Stimulated activated CD4-positive, alpha-beta T cell treated with anti-CD3 and anti-CD28 coated beads, TNF-alpha, amount 100 ng/mL, for 1 hour (primary cell): ENCODE measurements at places on chromosomes 1 and 21.

GRCh38 chr1:58657082-58657481 lies 42.8 kb downstream of the MYSM1 start:
- no peak for DNase-seq

DNA sequence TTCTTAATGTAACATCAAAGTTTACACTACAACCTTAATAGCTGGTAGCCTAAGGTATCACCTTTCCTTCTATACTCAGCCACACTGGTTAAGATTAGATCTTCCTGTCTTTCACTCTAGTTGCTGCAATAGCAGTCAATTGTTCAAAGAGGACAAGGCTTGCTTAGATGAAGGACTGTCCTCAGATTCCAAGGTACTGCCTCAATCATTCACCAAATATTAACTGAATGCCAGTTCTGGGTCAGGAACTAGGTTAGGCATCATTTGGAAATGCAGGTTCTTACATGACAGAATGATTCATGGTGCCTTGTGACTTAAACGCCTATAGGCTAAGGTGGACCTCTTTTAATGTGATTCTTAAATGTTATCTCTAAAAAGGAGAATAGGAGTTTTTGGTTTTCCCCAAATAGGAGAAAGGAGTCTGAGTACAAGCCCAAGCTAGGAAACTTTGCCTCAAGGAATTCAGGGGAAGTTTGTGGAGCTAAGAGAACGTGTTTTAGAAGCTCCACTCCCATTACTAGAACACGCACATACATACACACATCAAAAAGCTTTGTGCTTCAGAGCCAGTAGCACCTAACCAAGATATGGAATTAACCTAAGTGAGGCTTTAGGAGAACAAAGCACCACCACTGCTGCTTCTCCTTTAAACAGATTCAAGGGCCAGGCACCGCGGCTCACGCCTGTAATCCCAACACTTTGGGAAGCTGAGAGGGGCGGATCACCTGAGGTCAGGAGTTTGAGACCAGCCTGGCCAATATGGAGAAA lies 8.5 kb upstream of the WDR47 start:
- no peak for DNase-seq

DNA sequence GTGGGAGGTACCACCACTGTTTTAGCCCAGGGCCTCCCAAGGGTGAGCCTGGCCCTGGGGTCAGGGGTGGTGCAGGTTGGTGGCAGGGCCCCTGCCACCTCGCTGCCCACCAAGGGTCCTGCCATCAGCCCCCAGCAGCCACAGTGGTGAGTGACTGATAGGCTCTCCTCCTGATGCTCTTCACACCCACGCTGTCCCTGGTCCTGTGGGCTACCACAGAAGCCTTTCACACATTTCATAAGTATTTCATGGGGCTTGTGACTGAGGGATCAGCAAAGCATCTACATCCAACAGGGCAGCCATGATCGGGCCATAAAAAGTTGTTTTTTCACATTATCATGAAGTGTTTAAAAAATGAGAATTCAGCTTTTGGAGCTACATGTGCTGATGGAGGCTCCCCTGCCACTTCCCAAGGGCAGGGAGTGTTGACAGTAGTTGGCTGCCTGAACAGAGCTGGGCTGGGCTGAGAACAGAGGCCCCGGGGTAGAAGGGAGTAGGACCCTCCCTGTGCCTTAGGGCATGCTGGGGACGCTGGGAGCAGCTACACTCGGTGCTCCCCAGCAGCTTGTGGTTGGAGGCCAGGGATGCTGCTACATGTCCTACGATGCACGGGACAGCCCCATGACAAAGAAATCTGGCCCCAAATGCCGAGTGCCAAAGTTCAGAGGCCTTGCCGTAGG lies 73.1 kb upstream of the TMEM51 start:
- no peak for DNase-seq

- DNase-seq = no peak
Observed at GRCh38 chr1:194538453-194538852, 1352.0 kb upstream of the B3GALT2 start.

DNA sequence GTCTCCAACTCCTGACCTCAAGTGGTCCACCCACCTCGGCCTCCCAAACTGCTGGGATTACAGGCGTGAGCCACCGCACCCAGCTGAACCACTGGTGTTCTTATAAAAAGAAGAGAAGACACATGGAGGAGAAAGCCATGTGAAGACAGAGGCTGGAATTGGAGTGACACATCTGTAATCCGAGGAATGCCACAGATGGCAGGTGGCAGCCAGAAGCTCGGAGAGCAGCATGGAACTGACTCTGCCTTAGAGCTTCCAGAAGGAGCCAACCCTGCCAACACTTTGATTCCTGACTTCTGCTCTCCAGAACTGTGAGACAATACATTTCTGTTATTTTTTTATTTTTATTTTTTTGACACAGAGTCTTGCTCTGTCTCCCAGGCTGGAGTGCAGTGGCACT lies 59.0 kb upstream of the ATP2B4 start:
- no peak for DNase-seq

DNA sequence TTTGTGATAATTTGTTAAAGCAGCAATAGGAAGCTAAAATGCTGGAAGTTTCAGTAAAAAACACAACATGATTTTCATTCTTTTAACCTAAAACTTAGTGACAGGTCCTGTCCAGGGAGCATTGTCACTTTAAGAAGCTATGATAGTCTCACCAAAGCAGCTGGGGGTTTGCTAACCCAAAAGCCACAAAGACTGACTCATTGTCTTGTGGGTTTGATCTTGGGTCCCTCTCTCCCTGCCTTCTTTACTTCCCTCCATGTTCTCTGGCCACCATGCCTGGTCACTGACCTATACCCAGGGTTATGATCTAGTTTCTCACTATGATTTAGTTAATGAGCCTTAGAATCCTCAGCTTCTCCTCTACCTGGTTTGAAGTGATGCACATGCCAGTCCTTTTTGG lies 213.5 kb upstream of the PTGFR start:
- DNase-seq = no peak

GRCh38 chr1:10509809-10510509 lies 35.2 kb downstream of the PEX14 start:
- no peak for DNase-seq

GRCh38 chr1:153540394-153541361 lies at the start of gene S100A5:
Gene S100A5 (minus strand): TSS chr1:153540934. CDS start chr1:153540191, 743 bp downstream.
- no peak for DNase-seq

DNA sequence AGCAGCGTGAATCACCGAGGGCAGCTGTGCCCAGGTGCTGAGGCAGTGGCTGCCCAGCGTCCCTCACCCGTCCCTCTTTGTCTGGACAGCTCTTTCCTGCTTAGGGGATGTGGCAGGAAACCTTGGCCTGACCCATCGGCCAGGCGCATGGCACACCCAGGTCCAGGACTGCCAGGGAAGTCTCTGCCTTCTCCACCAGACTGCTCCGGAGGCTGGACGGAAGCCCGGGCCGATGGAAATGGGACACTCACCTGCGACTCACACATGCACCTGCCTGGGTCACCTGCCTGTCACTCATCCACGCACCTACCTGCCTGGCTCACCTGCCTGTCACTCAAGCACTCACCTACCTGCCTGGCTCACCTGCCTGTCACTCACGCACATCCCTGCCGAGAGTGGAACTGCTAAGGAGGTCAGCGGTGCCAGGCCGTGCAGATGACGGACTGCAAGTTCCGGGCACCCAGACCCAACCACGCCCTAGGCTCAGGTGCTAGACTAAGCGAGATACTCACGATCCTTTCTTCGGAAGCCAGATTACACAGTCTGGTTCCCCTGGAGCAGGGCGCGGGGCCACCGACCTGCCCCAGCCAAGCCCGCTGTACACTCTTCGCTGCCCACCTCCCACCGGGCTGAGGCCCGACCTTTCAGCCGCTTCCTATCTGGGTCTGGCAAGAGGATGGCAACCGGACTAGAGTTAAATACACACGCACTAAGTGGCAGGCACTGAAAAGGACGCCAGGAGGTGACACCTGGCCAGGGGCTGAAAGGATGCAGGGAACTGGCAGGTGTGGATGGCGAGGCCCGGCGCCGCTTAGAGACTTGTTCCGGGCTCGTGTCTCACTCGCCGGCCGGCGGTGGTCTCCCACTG lies 1.1 kb downstream of the UBE2J2 start:
- no peak for DNase-seq

GRCh38 chr21:28380241-28380640 lies 612.4 kb downstream of the LTN1 start:
- DNase-seq = no peak

GRCh38 chr21:22201126-22201525 lies 1202.9 kb downstream of the NCAM2 start:
- DNase-seq = no peak

- DNase-seq = no peak
Observed at GRCh38 chr1:201305815-201306214, 22.5 kb downstream of the PKP1 start.

DNA sequence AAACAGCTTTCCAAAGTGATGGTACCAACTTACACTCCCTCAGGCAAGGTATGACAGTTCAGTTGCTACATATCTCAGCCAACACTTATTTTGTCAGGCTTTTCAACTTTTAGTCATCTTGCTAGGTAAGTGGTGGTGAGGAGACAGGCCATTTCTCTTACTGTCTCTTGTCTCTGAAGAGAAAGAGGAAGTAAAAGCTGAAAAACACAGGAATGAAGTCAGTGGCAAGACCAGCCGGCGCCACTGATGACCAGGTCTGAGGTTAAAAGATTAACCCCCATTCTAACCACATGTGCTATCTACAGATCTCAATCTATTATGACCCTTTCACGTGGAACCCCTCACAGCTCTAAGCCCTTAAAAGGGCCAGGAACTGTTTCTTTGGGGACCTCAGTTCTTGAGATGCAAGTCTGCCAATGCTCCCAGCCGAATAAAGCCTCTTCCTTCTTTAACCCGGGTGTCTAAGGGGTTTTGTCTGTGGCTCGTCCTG lies 4.2 kb downstream of the ADCY10 start:
- DNase-seq = no peak

- DNase-seq = no peak
Observed at GRCh38 chr1:219724440-219724839, 111.5 kb upstream of the ZC3H11B start.

DNA sequence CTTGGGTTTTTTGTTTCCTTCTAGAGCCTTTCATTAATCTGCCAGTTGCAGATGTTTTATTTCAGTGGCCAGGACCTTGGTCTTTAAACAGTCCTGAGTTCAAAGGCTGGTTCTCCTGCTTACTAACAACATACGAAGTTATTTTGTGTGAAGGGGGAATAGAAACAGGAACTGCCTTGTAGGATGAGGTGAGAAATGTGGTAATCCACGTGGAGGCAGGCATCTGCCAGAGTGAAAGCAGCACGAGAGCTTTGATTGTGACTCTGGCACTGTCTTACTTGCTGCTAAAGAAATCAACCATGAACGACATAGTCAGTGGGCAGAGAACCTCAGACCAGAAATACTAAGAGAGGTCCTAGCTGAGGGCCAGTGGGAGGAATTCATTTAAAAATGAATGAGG lies 30.4 kb downstream of the TMEM63A start:
- DNase-seq = no peak

DNA sequence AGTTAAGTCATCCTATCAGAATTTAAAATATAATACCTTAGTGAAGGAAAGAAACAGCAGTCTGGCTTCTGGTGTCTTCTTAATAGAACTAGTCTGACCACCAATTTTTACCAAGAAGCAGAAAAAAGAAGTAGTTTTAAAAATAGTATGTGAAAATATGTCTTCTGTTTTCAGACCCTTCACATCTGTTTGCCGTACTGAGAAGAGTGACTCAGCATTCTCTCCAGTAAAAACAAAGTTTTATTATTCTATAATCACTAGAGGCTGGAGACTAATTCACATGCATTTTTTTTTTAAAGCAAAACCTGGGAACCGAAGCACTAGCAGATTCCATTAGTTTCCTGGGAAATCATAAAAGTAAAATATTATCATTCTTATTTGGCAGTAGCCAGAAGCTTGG lies 163.8 kb downstream of the COL24A1 start:
- no peak for DNase-seq

DNA sequence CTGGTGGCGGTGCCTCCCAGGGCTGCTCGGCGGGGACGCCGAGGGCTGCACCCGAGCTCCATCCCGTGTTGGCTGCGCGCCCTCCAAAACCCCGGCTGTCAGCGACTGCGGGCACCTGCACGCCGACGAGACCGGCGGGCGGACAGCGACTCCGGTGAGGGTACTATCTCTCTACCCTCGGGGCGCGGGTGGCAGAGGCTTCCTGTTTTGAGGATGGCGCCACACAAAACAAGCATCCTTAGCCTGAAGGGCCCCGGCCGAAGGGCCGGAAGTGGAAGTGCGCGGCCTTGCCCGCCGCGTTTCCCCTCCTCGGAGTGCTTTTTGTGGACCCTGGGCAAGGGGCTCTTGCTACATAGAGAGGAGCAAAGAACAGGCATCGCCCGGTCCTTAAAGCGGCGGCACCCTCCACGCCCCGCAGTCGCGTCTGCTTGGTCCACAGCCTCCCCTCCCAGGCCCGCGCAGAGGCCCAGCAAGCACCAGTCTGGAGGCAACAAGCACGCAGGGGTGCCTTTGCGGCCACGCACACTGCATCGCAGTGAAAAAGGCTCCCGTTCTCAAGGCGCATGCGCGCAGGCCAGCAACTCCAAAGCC lies 561 bp upstream of the COQ8A start:
- peak; percentile 45 for DNase-seq

DNA sequence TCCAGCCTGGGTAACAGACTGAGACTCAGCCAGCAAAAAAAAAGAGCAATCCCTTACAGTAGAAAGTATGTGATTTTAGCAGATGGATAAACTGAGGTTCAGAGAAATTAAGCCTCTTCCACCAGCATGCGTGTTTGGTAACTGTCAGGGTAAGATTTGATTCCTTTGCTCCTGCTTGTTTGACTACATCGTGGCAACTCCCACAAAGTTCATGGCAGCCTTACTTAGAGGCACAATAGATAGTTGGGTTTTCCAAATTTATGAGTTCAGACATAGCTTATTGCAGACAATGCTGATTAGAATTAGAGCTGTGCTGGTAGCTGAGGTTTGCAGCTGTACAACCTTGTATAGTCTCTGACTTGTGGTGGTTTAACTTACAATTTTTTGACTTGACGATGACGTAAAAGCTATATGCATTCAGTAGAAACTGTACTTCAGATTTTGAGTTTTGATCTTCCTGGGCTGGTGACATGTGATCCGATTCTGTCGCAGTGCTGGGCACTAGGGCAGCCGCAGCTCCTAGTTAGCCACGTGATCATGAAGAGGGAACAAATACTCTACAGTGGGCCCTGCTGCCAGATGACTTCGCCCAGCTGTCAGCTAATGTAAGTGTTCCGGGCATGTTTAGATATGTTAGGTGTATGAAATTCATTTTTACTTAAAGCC lies 167.8 kb downstream of the DHRS3 start:
- DNase-seq = no peak

GRCh38 chr1:57262472-57262871 lies 161.4 kb downstream of the DAB1 start:
- DNase-seq = no peak

GRCh38 chr1:229819091-229819490 lies 193.0 kb downstream of the URB2 start:
- DNase-seq = no peak

DNA sequence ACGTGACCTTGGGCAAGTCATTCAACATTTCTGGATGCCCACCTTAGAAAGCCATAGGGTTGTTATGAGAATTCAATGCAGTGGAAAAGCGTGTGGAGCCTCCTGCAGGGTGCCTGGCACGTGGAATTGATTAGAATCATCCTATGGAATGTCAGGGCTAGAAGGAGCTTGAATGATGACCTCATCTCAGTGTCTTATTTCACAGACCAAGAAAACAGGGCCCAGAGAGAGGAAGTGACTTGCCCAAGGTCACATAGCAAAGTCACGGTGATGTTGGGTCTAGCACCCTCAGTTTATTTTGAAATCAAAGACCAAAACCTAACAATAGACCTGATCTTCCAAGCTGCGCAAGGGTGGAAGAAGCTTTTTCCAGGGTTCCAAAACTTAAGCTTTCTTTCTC lies 6.0 kb downstream of the TRABD2B start:
- DNase-seq = no peak

- no peak for DNase-seq
Observed at GRCh38 chr1:212162635-212163034, 122.6 kb upstream of the PPP2R5A start.
